Naive thymus-derived CD8-positive, alpha-beta T cell (primary cell): ENCODE measurements at places on chromosomes 5 and 9. TPM values are rescaled to one million over a fixed set of nuclear protein-coding genes. Genes with fewer than 3 reads are reported as not detected.
A peak's percentile ranks its signal among the peaks of the same experiment; 100 is the strongest.

The CER1 gene
- polyA plus RNA-seq: not detected

The GCNT1 gene
- 0.60 TPM for polyA plus RNA-seq

The FAM153A gene
- 1.6 TPM for polyA plus RNA-seq

The C7 gene
- 0.10 TPM for polyA plus RNA-seq

The PPP1R2B gene
- polyA plus RNA-seq: 0.11 TPM

The TMEM174 gene
- polyA plus RNA-seq: not detected

The BSPRY gene
- polyA plus RNA-seq: 0.52 TPM

The RAI14 gene
- not detected for polyA plus RNA-seq

The ADAMTS6 gene
- 0.51 TPM for polyA plus RNA-seq

The TRAF1 gene
- 3.7 TPM for polyA plus RNA-seq

The C5orf63 gene
- 4.2 TPM for polyA plus RNA-seq

GRCh38 chr9:90515510-90515909 is 127.1 kb downstream of the DIRAS2 start:
- H3K27me3 ChIP-seq: peaks cover 2% of the 10 kb centered on the region
- no peak overlapping the region for H3K27ac ChIP-seq
- no peaks in the 10 kb centered on the region for H3K4me1 ChIP-seq
- no peak for DNase-seq
- no peak overlapping the region for H3K4me3 ChIP-seq
- no peaks in the 10 kb centered on the region for H3K36me3 ChIP-seq

DNA sequence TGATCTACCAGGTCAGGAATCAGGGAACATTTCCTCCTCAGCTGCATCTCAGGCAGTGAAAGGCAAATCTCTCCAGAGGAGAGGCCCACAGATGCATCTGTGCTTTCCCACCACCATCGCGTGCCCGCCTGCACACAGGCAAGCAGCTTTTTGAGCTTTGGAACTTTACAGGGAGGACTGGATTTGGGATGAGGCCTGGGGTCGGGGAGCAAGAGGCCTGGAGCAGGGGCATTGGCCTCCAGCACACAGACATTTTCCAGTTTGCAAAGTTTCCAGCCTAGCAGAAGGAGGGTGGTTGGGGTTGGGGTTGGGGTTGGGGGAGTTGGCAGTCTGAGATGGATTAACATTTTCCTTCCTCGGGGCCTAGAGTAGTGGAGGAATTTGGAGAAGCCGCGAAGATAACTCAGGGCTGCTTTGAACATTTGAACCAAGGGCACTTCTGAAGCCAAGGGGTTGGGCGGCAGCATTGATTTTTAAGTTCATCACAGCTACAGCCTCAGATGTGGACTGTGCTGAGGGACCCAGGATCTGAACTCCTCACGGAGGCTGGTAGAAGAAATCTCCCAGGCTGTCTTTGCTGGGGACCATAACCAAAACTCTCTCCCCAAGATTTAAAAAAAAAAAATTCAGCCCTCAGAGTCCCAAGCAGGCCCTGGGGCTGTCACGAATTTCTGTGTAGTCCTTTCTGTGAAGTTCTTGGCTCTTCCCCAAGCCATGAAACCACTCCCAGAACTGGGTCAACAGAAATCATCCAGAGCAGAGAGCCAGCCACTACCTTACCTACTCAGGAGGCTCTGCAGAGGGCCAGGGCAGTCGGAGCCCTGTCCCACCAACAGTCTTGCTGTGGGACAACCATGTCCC is 25.6 kb downstream of the C5orf15 start:
- no peak overlapping the region for H3K27ac ChIP-seq
- no peaks in the 10 kb centered on the region for H3K27me3 ChIP-seq
- no peak overlapping the region for H3K4me3 ChIP-seq
- H3K36me3 ChIP-seq: no peaks in the 10 kb centered on the region

DNA sequence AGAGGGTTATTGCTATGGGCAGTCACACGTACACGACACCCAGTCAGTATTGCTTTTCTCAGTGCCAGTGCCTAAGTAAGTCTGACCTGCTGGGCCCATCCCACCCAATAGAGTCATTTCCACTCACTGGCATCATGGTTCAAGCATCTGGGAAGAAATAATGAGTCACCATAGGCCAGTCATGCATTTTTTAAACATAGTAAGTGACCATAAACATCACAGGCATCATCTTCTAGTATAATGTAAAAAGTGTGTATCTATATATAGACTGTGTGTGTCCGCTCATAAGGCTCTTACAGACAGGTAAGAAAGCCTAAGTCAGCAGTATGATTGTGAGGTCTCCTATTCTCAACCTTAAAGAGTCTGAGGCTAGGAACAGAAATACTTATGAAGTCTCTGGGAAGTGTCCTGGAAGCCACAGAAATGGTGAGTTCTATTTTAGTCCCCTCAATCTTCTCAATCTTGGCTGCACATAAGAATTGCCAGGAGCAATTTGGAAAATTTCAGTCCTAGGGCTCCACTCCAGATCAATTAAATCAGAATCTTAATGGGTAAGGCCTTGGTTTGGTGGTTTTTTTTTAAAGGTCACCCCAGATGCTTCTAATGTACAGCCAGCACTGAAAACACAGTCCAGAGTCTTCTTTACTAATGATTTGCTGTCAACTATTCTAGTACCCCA is 65.2 kb downstream of the ZNF366 start:
- no peaks in the 10 kb centered on the region for H3K4me1 ChIP-seq
- no peak for DNase-seq
- H3K27me3 ChIP-seq: no peaks in the 10 kb centered on the region
- no peak overlapping the region for H3K27ac ChIP-seq
- H3K4me3 ChIP-seq: no peak overlapping the region

- peaks cover 6% of the 10 kb centered on the region for H3K36me3 ChIP-seq
- H3K4me1 ChIP-seq: no peaks in the 10 kb centered on the region
- no peaks in the 10 kb centered on the region for H3K27me3 ChIP-seq
- no peak overlapping the region for H3K27ac ChIP-seq
- no peak overlapping the region for H3K4me3 ChIP-seq
Observed at GRCh38 chr9:121914604-121915303, 178.4 kb downstream of the TTLL11 start.

GRCh38 chr9:107270580-107270979 is 12.5 kb upstream of the RAD23B start:
- no peak overlapping the region for H3K4me3 ChIP-seq
- no peak overlapping the region for H3K27ac ChIP-seq
- peaks cover 25% of the 10 kb centered on the region for H3K27me3 ChIP-seq
- H3K4me1 ChIP-seq: no peaks in the 10 kb centered on the region
- DNase-seq: no peak
- H3K36me3 ChIP-seq: no peaks in the 10 kb centered on the region

GRCh38 chr9:104795082-104795481 is 31.2 kb downstream of the NIPSNAP3B start:
- no peaks in the 10 kb centered on the region for H3K27me3 ChIP-seq
- no peak for DNase-seq
- no peaks in the 10 kb centered on the region for H3K4me1 ChIP-seq
- H3K36me3 ChIP-seq: peaks cover 32% of the 10 kb centered on the region

GRCh38 chr9:114026335-114026734 is 51.8 kb downstream of the AMBP start:
- H3K4me3 ChIP-seq: no peak overlapping the region
- H3K4me1 ChIP-seq: no peaks in the 10 kb centered on the region
- H3K27ac ChIP-seq: no peak overlapping the region
- peaks cover 13% of the 10 kb centered on the region for H3K36me3 ChIP-seq
- no peak for DNase-seq

GRCh38 chr9:137611623-137612609 is 6.4 kb downstream of the ARRDC1 start:
- H3K27ac ChIP-seq: peak overlapping the region; percentile 76
- H3K4me1 ChIP-seq: peaks cover 39% of the 10 kb centered on the region
- H3K36me3 ChIP-seq: peaks cover 3% of the 10 kb centered on the region
- H3K4me3 ChIP-seq: no peak overlapping the region
- H3K27me3 ChIP-seq: no peaks in the 10 kb centered on the region
- DNase-seq: no peak

GRCh38 chr5:107322936-107323335 is 347.8 kb downstream of the EFNA5 start:
- no peak overlapping the region for H3K27ac ChIP-seq
- H3K36me3 ChIP-seq: no peaks in the 10 kb centered on the region
- no peak overlapping the region for H3K4me3 ChIP-seq
- peaks cover 6% of the 10 kb centered on the region for H3K27me3 ChIP-seq
- no peaks in the 10 kb centered on the region for H3K4me1 ChIP-seq

GRCh38 chr9:98226516-98226915 is 28.9 kb downstream of the TBC1D2 start:
- peaks cover 40% of the 10 kb centered on the region for H3K36me3 ChIP-seq
- peaks cover 5% of the 10 kb centered on the region for H3K4me1 ChIP-seq

GRCh38 chr9:22693156-22693555 is 246.5 kb downstream of the DMRTA1 start:
- no peak overlapping the region for H3K27ac ChIP-seq
- H3K36me3 ChIP-seq: no peaks in the 10 kb centered on the region

DNA sequence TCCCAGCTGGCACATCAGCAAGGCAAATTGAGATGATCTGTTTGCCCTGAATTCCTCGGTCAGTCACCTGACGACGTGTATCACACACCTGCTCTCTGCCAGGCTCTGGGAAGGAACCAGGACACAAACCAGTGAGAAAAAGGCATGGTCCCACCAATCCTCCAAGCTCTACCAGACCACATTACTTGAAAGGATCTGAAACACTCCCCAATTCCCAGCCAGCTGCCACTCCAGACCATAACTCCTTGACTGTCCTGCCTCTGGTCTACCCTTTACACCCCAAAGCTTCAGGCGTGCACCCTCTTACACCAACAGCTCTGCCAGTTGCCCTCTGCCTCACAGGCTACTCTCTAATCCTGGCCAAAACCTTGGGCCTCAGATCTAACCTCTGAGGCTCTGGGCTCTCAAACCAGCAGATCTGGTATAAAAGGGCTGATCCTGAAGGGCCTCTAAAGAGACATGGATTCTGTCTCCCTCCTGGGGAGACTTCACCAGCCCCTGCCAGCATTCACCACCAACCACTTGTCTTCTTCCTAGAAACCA is 6.8 kb downstream of the MGAT1 start:
- H3K4me1 ChIP-seq: peaks cover 81% of the 10 kb centered on the region
- peaks cover 91% of the 10 kb centered on the region for H3K36me3 ChIP-seq
- H3K4me3 ChIP-seq: peak overlapping the region; percentile 64
- H3K27ac ChIP-seq: peak overlapping the region; percentile 76

DNA sequence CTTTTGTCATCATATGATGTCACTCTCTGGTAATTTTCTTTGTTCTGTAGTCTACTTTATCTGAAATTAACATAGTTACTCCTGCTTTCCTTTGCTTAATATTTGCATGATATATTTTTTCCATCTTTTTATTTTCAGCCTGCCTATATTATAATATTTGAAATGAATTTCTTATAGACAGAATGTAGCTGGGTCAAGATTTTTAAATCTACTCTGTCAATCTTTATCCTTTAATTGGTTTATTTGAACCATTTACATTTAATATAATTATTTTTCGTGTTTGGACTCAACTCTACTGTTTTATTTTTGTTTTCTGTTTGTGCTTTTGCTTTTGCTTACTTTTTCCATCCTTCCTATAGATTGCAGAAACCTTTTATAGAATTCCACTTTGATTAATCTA is 118.0 kb downstream of the FOXD1 start:
- peaks cover 37% of the 10 kb centered on the region for H3K27me3 ChIP-seq
- no peak overlapping the region for H3K4me3 ChIP-seq
- DNase-seq: no peak
- peaks cover 22% of the 10 kb centered on the region for H3K36me3 ChIP-seq
- no peak overlapping the region for H3K27ac ChIP-seq
- H3K4me1 ChIP-seq: no peaks in the 10 kb centered on the region

DNA sequence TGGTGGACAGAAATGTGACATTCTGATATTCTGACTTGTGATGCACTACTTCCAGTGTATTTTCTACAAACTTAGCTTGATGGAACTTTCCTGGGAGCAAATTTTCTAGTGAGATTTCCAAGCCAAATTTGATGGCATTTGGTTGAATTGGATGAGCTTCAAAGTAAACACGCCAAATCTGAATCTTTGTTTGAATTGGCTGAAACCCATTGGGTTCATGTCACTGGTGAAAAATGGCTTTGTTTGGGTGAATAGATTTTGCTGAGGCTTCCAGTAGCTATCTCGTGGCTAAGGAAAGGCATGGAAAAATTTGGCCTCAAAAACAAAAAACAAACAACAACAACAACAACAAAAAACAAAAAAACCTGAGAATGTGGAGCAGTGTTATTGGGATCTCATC is 271.1 kb upstream of the RPS23 start:
- H3K27me3 ChIP-seq: no peaks in the 10 kb centered on the region
- no peak overlapping the region for H3K27ac ChIP-seq
- no peaks in the 10 kb centered on the region for H3K4me1 ChIP-seq
- no peaks in the 10 kb centered on the region for H3K36me3 ChIP-seq
- no peak overlapping the region for H3K4me3 ChIP-seq

DNA sequence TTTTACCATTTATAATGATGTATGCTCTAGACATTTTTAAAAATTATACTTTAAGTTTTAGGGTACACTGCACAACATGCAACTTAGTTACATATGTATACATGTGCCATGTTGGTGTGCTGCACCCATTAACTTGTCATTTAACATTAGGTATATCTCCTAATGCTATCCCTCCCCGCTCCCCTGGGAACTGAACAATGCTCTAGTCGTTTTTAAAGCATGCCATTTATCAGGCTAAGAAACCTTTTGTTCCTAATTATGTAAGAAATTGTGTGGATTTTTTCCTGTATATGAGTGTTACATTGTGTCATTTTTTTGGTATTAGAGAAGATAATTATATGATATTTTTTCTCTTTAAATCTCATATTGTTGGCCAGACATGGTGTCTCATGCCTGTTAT is 72.8 kb upstream of the SGCD start:
- no peak overlapping the region for H3K27ac ChIP-seq
- H3K4me1 ChIP-seq: no peaks in the 10 kb centered on the region
- no peaks in the 10 kb centered on the region for H3K36me3 ChIP-seq
- no peak overlapping the region for H3K4me3 ChIP-seq
- no peak for DNase-seq

GRCh38 chr5:94191604-94192003 is 426.8 kb downstream of the KIAA0825 start:
- no peaks in the 10 kb centered on the region for H3K4me1 ChIP-seq
- no peak overlapping the region for H3K27ac ChIP-seq
- peaks cover 12% of the 10 kb centered on the region for H3K36me3 ChIP-seq

GRCh38 chr9:117409321-117409720 is 5.5 kb downstream of the ASTN2 start:
- H3K27me3 ChIP-seq: peaks cover 30% of the 10 kb centered on the region
- no peaks in the 10 kb centered on the region for H3K36me3 ChIP-seq
- H3K4me3 ChIP-seq: no peak overlapping the region
- no peaks in the 10 kb centered on the region for H3K4me1 ChIP-seq
- H3K27ac ChIP-seq: no peak overlapping the region

DNA sequence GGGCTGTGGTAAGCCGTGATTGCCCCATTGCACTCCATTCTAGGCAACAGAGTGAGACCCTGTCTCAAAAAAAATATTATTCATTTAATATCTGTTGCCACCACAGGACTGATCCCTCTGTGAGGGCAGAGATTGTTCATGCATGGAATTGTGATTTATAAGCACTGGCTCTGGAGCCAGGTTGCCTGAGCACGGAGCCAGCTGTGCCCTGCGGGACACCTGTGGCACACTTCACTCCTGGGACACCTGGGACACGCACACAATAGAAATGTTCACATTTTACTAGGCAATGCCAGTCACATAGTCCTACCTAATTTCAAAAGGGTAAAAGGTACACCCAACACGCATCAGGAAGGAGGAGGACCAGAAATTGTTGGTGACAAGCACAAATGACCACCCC is 83.0 kb upstream of the GABRP start:
- H3K36me3 ChIP-seq: no peaks in the 10 kb centered on the region
- no peak overlapping the region for H3K4me3 ChIP-seq
- H3K27ac ChIP-seq: no peak overlapping the region
- DNase-seq: no peak
- H3K27me3 ChIP-seq: peaks cover 48% of the 10 kb centered on the region
